ENCODE measurements at places on chromosomes 6 and 20.

DNA sequence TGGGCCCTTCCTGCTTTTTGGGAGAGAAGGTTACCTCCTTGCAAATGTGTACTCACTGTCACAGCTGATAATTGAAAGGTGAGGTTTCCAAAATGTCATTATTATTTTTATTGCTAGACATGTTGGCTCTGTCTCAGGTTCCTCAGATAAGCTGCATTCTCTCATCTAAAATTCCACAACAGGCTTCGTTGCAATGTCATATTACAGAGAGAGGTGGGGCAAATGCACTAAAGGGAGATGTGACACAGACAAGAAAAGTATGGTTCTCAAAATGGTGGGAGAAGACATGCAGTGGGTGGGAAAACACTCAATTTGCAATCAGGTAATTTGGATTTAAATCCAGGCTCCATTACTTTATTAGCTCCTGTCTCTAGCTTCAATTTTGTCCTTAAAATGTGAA lies 256.4 kb upstream of the POU3F2 start:
- DNase-seq = no peak

DNA sequence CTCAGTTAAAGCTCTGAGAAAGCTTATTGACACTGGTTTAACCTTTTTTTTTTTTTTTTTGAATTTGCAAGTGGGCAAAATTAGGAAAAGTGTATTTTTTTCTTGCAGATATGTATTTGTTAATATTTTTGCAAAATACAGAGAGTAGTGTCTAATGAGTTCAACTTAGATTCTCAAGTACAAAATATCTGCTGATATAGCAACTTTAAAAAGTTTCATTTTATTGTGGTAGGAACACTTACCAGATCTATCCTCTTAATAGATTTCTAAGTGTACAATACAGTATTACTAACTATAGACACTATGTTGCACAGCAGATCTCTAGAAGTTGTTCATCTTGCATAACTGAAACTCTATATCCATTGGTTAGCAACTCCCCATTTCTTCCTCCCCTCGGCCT lies 30.9 kb upstream of the HDDC2 start:
- no peak for DNase-seq

DNA sequence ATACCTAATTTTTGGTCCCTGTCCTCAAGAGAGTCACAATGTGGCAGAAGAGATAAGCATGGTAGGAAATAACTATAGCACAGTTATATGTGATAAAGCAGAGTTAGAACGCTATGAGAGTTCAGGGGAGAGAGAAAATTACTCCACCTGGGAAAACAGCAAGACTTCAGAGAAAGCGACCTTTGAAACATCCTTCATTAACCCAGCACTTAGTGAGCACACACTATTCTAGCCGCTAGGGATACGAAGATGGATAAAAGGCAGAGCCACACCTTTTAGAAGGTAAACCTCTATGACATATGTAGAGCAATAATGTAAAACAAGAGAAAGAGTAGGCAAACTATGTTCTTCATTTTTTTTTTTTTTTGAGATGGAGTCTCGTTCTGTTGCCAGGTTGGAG lies 264.3 kb downstream of the PTPRK start:
- DNase-seq = no peak

- no peak for DNase-seq
Observed at GRCh38 chr6:126723541-126724170, 383.7 kb downstream of the CENPW start.

DNA sequence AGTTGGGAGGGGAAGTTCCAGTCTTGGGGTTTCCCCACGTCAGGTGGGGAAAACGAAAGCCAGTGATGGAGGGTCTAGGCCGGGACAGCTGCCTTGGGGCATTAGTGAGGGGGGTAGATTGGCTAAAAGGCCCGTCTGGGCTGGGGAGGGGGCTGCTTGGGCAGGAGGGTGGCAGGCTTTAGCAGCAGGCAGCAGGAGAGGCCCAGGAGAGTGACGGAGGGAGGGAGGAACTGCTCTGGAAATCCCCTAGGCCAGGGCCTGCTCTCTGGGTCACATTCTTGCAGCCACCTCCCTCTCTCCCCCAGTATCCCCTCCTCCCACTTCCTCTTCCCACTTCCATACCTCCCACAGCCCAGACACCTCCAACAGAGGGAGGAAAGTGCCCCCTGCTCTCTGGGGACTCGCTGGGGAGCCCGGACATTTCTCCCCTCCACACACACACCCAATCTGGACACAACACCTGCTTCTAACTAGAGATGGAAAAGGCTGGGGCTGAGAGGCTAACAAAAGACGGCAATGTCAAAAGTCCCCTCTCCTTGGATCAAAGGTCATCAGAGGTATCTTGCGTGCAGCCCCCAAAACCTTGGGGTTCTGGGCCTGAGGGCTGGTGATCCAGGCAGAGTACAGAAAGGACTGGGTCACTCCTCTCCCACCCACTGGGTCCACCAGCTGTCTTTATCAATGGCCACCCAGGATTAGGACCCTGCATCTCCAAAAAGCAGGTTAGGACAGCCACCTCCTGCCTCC lies 1.8 kb downstream of the NFKBIE start:
- DNase-seq = no peak

GRCh38 chr6:16450821-16451220 lies 212.4 kb downstream of the GMPR start:
- DNase-seq = no peak

- no peak for DNase-seq
Observed at GRCh38 chr6:168902075-168902474, 351.6 kb downstream of the THBS2 start.

DNA sequence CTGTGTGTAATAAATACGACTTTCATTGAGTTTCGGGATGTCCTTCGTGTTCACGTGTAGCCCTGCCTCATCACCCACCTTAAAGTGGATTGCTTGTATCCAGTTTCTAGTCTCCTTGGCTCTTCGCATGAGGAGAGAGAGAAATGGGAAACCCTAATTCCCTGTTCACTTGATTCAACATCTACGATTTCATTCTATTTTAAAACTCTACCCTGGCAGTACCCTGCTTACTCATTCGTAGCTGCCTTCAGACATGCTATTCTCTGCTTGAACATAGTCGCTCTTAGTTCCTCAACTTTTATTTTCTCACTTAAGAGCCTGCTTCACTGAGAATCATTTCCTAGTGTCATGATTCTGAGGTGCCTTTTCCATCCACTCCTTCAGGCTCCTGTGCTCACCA lies 163.6 kb downstream of the EYA4 start:
- no peak for DNase-seq

DNA sequence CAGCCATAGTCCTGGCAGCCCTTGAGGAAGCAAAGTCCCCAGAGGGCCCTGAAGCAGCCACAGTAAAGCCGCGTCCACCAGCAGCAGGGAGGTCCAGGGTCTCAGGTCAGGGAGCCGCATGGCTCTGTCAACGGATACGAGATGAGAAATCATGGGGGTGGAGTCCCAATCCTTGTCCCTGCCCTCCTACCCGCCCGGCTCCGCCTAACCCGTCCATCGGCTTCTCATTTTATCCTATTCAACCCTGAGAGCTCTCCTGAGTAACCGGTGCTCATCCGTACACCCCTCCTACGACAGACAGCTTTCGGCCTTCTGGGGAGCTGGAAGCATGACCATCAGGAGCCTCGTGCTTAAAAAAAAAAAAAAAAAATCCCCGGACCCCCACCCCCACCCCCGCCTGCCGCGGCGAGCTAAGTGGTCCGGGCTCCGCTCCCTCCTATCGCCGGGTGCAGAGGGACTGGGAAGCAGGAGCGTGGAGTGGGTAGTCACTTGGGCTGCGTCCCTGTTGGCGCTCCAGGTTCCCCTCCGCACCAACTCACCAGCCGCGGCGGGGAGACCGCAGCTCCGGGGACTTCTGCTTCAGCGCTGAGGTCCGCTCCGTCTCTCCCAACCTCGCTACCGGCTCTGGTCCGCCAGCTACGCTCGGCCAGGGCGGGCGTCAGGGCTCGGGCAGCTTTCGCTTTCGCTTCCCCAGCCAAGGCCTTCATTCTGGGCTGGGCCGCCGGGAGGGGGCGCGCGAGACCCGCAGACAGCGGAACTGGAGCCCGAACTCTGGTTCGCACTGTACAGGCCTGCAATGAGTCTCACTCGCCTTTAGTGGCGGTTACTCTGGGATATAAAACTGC lies at the start of gene TAP2:
Gene TAP2 (minus strand): TSS at position 626 of the 845 bp plus-strand sequence. CDS start 506 bp downstream, at position 120.
- peak; percentile 83 for DNase-seq

DNA sequence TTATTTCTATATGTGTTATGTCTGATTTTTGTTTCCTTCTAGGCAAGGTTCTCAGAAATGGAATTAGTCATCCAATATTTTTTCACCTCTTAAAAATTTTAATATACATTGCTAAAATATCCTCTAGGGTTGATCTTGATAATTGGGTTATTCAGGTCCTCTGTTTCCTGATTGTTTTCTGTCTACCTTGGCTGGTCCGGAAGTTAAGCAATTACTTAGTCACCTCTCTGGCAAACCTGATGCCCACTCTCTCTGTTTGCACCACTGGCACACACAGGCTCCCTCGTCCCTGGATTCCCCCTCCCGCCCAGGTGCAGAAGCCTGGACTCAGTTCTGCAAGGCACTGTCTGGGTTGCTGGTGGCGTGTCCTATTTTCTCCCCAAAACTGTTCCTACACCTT lies 27.7 kb downstream of the CST9L start:
- DNase-seq = no peak

DNA sequence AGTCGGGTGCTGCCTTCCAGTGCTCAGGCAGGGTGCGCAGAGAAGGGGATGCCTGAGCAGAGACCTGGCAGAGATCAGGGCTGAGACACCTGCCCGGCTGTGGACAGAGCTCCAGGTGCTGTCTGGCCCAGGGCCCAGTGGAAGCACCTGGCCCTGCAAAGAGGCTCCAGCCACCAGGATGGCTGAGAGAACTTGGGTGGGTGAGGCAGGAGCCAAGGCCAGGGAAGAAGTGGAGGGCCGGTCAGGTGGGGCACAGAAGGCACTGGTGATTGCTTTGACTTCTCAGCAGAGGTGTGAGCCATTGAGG lies 31.2 kb downstream of the PNLDC1 start:
- DNase-seq = no peak

- no peak for DNase-seq
Observed at GRCh38 chr6:30463242-30463641, 26.1 kb upstream of the HLA-E start.

- DNase-seq = no peak
Observed at GRCh38 chr6:147769496-147770087, 261.1 kb downstream of the SAMD5 start.

- no peak for DNase-seq
Observed at GRCh38 chr6:121105461-121105860, 228.8 kb downstream of the TBC1D32 start.

DNA sequence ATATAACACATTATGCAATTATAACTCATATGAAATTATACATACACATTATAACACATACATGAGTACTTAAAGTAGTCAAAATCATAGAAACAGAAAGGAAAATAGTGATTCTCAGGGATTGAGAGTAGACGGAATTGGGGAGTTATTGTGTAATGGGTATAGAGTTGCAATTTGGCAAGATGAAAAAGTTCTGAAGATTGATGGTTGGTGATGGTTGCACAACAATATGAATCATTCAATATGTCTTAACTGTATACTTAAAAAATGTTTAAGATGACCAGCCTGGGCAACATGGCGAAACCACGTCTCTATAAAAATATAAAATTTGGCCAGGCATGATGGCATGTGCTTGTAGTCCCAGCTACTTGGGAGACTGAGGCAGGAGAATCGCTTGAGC lies 372.7 kb downstream of the CDKAL1 start:
- DNase-seq = no peak

- no peak for DNase-seq
Observed at GRCh38 chr20:41418739-41419293, 52.2 kb upstream of the EMILIN3 start.

- no peak for DNase-seq
Observed at GRCh38 chr6:88804701-88805100, 158.7 kb downstream of the RNGTT start.

GRCh38 chr6:164109770-164110140 lies 695.2 kb downstream of the QKI start:
- DNase-seq = no peak

- DNase-seq = no peak
Observed at GRCh38 chr6:45630801-45631200, 253.1 kb upstream of the SUPT3H start.

All from urinary bladder (tissue), 4 donors.